ENCODE measurements at places on chromosomes 11 and 22.
A peak's percentile ranks its signal among the peaks of the same experiment; 100 is the strongest.

DNA sequence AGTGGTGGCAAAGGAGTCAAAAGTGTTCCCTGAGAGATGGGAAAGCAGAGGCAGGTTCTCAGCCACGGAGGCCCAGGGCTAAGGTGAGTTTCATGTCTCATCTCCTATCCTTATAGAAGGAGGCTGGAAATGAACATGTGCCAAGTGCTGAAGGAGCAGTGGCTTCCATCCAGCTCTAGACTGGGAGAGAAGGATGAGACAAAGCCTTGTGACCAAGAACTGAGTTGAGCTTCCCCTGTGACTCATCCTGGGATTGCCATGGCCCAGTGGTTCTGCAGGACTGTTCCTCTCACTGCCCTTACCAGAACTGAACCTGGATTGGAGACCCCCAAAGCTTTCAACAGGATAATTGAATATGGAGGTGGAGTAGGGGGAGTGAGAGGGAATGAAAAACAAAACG, 16.7 kb upstream of the OR9Q1 start:
- no peak for DNase-seq

- DNase-seq = no peak
Observed at GRCh38 chr22:26471522-26471921, 12.1 kb downstream of the HPS4 start.

GRCh38 chr11:3753110-3753509, 44.2 kb downstream of the NUP98 start:
- no peak for DNase-seq

DNA sequence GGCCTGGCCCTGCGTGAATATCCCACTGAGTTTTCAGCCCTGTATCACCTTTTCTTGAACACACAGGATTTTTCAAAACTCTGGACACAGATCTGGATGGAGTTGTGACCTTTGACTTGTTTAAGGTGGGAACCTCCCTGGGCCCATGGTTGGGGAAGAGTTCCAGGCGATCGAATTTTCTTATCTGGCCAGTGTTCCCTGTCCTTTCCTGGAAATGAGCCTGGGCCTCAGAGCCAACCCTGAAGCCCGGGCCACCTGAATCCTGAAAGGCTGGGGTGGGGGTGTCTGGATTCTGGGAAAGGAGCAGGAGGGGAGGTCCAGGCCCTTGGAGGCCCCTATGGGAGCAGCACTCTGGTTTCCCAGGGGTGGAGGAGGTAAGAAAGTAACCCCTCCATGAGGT, 29.0 kb downstream of the CAPN1 start:
- no peak for DNase-seq

GRCh38 chr11:66891851-66892660, 35.2 kb downstream of the LRFN4 start:
- DNase-seq = peak; percentile 92

GRCh38 chr22:37982938-37983859, 1.2 kb downstream of the SOX10 start:
- DNase-seq = no peak

DNA sequence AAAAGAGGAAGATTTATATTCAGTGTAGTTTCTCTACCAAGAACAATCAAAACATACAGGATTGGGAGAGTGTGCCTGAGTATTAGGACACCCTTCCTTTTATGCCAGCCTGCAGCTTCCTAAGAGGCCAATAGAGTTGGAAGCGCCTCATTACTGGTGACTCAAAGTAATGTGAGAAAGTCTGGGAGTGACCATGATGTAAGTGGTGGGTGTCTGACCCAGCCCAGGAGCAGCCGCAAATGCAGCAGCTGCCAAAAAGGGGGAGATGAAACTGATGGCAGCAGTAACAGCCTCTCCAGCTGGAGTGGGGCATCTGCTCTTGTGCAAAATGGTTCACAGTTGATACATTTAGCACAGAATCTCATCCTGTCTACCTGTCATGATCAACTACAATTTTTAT, 62.0 kb downstream of the ZNF280B start:
- peak; percentile 50 for DNase-seq
